GM12864 (cell line): ENCODE measurements at places on chromosomes 5 and 9.

GRCh38 chr5:54753034-54753433, 232.4 kb downstream of the ESM1 start:
- DNase-seq = peak; percentile 53

- no peak for DNase-seq
These were observed 133.5 kb downstream of the MED27 start for GRCh38 chr9:131946180-131946579.

DNA sequence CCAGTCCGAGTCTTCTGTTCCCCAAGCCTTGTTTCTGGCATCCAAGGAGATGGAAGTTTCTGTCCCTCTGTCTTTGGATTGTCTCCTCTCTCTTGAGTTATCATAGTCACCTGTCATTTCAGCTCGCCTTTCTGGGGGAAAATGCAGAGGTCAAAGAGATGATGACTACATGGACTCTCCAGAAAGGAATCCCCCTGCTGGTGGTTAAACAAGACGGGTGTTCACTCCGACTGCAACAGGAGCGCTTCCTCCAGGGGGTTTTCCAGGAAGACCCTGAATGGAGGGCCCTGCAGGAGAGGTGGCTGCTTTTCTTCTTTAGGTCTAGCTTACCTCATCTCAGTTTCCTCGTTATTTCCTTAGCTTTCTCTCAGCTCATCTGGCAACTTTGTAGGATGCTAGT, 25.1 kb downstream of the ERAP2 start:
- no peak for DNase-seq

- peak; percentile 27 for DNase-seq
These were observed 10.5 kb upstream of the GALNT10 start for GRCh38 chr5:154179846-154180710.

DNA sequence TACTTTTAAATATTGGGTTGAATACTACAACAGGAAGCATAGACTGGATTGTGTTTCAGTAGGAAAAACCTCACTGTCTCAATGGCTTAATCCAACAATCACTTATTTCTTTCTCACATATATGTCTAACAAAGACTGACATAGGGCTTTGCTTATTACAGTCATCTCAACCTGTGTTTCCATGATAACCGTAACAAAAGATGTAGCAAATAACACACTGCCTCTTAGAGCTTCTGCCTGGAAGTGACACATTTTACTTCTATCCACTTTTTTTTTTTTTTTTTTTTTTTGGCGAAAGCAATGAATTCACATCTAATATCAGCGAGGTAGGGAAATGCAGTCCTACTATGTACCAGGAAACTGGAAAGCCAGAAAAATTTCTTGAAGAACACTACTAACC, 204.9 kb upstream of the CDKN2B start:
- DNase-seq = no peak

- DNase-seq = no peak
These were observed 59.8 kb downstream of the MARCHF3 start for GRCh38 chr5:126970517-126971017.
